Naive thymus-derived CD8-positive, alpha-beta T cell (primary cell): ENCODE measurements at places on chromosomes 2 and 18.

DNA sequence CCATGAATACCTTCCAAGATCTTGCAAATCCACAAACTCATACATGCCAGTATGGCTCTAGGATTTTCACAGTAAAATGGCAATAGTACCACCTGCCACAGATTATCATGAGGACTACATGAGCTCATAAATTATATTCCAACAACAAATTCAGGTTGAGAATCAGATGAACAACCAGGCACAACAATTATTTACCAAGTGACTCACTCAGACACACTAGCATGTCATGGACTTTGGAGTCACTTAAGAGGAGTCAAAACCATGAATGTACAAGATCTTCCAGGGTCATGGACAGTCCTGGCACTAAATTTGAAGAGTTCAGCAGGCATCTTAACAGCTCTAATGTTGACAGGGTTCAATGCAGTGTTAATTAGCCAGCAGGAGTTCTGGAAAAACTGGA, 34.4 kb upstream of the BZW1 start:
- no peak for DNase-seq

DNA sequence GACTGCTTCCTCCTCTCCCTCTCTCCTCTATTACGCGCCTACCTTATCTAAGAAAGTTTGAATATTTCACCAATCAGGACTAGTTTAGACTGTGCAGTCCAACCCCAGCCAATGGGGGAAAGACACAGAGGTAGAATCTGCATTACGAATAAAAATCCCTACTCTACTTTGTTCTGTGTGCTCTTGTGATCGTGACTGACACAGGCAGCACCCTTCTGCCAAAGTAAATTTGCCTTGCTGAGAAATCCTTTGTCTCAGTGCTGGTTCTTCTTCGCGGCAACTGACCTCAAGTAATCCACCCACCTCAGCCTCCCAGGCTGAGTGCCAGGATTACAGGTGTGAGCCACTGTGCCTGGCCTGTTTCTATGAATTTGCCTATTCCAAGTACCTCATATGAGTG, 8.6 kb upstream of the CDCA7 start:
- DNase-seq = no peak

DNA sequence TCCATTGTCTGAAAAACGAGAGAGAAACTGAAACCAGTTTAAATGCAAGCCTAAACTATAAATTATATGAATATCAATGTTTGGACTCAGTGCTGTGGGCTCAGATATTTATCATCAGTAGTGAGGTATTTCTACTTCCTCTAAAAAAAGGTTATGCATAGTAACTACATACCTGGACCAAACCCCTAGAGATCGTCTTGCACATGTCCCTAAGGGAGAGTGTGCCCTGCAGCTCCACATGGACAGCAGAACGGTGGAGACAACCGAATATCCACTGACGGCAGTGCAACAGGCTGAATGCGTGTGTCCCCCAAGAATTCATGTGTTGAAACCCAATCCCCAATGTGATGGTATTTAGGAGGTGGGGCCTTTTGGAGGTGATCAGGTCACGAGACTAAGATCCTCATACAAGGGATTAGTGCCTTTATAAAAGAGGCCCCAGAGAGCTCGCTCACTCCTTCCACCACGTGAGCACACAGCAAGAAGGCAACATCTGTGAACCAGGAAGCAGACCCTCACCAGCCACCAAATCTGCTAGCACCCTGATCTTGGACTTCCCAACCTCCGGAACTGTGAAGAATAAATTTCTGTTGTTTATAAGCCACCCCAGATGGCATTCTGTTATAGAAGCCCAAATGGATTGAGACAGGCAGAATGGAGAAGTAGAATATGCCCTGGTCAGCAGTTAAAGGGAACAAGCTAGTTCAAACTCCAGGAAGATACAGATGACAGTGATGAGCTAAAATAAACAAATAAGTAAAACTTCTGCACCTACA, 208.4 kb downstream of the ANAPC1 start:
- no peak for DNase-seq

DNA sequence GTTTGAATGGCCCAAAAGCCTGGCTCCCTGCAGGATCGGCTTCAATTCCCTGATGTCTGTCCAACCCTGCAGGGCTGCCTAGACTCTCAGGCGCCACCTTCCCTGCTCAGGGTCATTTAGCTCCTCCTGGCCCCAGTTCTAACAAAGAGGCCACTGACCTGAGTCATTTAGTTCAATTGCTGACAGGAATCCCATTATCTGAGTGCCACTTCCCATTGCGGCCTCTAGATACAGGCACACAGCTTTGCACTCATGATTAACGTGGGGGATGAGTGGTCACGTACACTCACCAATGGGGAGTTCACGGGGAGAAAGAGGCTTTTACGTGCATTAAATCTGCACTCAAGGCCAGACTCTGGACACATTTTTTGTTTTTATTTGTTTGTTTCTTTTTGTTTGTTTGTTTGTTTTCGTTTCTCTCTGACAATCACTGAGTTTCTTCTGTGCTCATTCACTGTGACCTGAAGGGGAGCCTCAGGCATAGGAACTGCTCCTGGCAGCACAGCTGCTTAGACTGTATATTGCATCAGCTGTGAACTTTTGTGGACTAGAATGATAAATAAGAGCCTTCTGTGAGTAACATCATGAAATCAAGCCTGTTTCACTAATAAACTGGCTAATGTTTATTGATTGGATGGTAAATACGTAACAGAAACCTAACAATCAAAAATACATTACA, 118.9 kb upstream of the CTNNA2 start:
- no peak for DNase-seq

GRCh38 chr2:54859416-54859815, 136.0 kb downstream of the EML6 start:
- DNase-seq = no peak

DNA sequence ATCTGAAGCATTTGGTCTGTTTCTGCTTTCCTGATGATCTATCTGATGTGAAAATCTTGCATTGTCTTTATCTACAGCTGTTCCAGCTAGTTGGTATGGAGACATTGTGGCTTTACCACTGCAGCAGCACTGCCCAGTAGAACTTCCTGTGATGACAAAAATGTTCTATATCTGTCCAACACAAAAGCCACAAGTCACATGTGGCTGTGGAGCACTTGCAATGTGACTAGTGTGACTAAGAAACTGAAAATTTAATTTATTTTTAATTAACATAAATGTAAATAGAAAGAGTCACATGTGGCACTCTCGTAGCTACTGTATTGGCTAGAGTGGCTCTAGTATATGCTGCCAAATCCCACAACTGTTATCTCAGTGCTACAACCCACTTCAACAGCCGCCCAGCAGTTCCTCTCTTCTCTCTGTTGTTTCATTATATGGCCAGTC, 425.7 kb downstream of the SETBP1 start:
- DNase-seq = no peak

DNA sequence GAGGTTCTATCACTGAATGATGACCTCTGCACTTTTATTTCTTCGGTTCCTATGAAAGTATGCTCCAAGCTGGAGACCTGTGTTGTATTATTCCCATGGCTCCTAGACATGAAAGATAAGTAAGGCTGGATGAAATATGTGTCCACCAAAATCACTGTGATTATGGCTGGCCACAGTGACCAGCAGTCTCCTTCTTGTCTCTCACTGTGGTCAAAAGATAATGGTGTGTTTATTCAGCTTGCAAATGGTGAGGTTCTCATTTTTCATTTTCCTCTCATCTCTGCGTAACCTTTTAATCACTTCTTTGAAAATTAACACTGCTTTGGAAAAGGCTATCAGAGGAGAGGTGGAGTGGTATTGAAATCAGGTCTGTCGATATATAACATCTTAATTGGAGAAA, 107.8 kb upstream of the DAPL1 start:
- DNase-seq = no peak

- no peak for DNase-seq
Measured at GRCh38 chr2:25567406-25567805, 106.0 kb downstream of the DTNB start.

DNA sequence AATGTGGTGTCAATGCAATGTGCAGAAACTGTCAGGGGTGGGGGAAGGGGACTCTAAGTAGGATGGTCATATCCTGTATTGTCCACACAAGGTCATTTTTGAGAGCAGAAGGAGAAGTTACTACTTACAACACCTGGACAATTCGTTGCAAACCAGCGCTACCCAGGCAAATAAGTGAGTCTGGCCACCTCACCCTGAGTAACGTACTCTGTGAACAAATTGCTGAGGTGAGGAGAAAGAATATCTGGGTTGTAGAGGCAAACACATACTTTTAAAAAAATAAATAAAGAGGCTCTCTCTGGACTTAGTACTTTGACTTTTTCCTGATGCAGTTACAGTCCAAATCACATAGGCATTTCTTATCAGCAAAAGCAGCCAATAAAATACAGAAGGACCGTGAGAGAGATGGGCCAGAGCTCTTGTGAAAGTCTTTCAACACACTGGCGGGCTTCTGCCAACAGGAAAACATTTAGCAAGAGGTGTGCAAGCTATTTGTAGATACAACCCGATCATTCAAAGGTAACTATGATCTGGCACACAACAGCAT, 268.2 kb upstream of the ID2 start:
- no peak for DNase-seq

- no peak for DNase-seq
Measured at GRCh38 chr2:219687272-219687671, 59.8 kb downstream of the SLC4A3 start.

DNA sequence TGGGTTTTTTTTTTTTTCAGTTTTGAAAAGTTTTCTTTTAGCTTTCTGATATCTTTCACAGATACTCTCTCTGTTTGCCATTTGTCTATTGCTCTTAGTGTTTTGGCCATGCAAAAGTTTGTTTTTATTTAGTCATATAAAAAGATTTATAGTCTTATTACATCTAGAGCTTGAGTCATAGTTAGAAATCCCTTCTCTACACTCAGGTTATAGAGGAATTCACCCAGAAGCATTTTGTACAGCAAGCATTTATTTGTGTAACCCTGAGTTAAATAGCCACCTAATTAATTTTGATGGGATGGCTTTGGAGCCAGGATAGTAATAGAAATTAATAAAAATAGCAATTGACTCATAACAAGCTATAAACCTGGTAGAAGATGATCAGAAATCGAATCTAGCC, 35.6 kb downstream of the ACTR2 start:
- DNase-seq = no peak

- peak; percentile 78 for DNase-seq
Measured at GRCh38 chr2:75199428-75200011, at the start of gene TACR1. Gene TACR1, minus strand, starts transcription at chr2:75199520. Its CDS starts 586 bp downstream, at chr2:75198934.

GRCh38 chr2:65159906-65160305, 30.0 kb upstream of the RAB1A start:
- no peak for DNase-seq

- DNase-seq = no peak
Measured at GRCh38 chr2:102264952-102265351, 46.4 kb upstream of the IL1RL1 start.

DNA sequence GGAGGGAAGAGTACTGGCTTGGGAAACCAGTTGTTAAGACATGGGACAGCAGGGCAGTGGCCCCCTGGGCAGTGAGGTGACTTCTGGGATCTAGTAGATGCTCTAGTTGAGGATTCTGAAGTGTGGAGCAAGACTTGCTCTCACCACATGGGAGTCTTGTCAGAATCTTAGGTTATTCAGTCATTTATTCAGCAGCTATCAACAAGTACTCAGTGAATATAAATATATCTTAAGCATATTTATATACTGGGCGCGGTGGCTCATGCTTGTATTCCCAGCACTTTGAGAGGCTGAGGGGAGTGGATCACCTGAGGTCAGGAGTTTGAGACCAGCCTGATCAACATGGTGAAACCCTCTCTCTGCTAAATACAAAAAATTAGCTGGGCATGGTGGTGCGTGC, 20.0 kb downstream of the STON1 start:
- no peak for DNase-seq

GRCh38 chr2:178163395-178163794, 30.9 kb upstream of the OSBPL6 start:
- DNase-seq = no peak

- peak; percentile 85 for DNase-seq
Measured at GRCh38 chr2:97713296-97714083, at the start of gene ZAP70. Gene ZAP70, plus strand, starts transcription at chr2:97713576. Its CDS starts 10,461 bp downstream, at chr2:97724037.

DNA sequence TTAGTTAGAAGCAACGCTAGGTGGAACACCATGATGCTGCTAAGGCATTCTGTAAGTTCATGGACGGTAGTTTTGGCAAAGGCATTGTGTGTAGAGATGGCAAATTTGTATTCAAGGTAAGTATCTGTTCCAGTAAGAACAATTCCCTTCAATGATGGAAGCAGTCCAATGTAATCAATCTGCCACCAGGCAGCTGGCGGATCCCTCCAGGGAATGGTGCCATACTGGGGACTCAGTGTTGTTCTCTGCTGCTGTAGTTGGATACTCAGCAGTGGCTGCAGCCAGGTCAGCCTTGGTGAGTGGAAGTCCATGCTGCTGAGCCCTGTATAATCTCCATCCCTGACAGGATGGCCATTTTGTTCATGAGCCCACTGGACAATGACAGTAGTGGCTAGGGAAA, 62.8 kb downstream of the ARL6IP6 start:
- no peak for DNase-seq

GRCh38 chr2:99032786-99033185, 96.8 kb upstream of the CRACDL start:
- DNase-seq = no peak

DNA sequence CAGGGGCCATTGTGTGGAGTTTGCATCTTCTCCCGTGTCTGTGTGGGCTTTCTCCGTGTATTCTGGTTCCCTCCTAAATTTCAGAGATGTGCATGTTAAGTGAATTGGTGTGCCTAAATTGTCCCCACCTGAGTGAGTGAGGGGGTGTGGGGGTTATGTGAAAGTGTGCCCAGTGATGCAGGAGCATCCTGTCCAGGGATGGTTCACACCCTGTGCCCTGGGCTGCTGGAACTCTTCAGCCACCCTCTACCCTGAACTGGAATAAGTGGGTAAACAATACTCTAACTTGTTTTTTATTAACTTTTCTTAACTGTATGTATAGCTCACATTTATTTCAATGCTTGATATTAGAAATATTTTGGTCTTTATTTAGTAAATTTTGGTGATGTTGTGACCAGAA, 56.0 kb downstream of the UBE2E3 start:
- no peak for DNase-seq

DNA sequence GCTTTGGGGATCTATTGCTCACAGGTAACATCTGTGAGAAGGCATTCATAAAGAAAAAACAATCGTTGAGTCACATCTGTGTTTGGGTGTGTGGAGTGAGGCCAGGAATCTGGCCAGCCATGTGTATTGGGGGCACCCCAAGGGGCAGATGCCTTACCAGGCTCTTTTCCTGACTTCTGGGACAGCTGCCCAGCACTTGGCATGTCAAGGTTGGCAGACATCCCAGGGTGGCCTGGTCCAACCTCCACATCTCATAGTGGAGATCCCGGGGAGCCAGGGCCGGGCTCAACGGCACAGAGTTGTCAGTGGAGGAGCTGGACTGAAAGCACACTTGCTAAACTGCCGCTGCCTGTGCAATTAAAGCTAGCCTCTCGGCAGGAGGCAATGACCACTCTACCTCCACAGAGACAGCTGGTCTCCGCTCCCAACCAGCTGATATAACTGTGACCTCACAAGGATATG, 75.3 kb upstream of the MGAT4A start:
- no peak for DNase-seq

DNA sequence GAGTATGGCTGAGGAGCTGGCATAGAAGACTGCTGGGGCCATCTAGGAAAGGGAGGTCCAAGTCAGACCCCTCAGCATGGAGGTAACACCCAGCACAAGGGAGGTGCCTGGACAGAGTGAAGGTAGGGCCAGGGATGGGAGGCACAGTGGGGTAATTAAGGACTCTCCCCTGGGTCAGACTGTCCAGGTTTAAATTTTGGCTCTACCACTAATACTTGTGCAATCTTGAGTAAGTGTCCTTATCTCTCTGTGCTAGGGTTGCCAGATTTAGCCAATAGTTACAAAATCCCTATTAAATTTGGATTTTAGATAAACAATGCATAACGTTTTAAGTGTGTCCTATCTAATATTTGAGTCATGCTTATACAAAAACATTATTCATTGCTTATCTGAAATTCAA, 109.5 kb downstream of the LOXHD1 start:
- DNase-seq = no peak

- DNase-seq = no peak
Measured at GRCh38 chr2:126849991-126850535, 48.6 kb upstream of the TEX51 start.
